ENCODE measurements at places on chromosomes 5 and 9. TPM values are rescaled to one million over a fixed set of nuclear protein-coding genes. Genes with fewer than 3 reads are reported as not detected.

GRCh38 chr5:124459984-124460383 is 286.5 kb downstream of the ZNF608 start:
- H3K4me3 ChIP-seq: no peak overlapping the region
- H3K27ac ChIP-seq: no peak overlapping the region
- H3K4me1 ChIP-seq: no peaks in the 10 kb centered on the region

DNA sequence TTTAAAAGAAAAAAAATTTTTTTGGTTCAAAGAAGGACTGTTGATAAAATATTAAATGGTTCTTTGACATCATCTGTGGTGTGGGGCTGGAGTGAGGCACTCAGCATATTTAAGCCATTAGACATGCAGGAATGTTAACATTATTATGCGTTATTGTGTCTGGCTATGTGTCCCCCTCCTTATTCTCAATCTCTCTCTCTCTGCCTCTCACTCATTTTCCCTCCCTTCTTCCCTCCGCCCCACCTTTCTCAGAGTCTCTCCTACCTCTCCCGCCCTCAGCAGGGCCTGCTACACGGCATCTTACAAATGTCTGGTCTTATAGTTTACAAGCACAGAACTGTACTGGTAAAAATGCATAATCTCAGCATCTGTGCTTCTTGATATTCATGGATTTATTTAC is 287.8 kb upstream of the TMEM161B start:
- no peak overlapping the region for H3K4me3 ChIP-seq
- no peak for DNase-seq
- no peak overlapping the region for H3K27ac ChIP-seq

- no peak overlapping the region for H3K27ac ChIP-seq
- no peak overlapping the region for H3K4me3 ChIP-seq
Measured at GRCh38 chr9:29769019-29769418, 2195.7 kb upstream of the C9orf72 start.

DNA sequence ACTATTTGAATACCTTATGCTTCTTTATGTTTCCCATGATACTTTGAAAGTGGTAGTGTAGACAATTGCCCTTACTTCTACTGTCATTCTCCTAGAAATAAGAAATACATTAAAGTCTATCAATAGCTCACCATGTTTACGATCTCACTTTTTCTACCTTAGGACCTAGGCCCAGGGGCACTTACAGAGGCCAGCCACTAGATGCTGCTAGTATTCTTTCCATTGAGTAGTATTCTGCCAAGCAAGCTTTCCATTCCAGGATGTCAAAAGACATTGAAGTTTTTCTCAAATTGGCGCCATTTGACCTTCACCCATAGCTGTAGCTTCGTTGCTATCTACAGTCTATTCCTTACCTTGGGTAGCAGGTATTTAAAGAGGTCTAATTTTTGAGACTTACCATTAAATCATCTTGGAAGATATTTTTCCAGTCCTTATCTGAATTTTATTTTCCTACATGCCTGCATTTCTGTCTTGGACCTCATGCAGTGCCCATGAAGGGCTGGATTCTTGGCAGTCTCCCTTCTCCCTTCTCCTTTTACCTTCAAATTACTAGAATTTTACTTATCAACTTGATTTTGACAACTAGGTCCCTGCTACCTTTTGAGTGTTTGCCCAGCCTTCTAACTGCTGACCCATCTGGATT is 246.0 kb upstream of the NUDT12 start:
- no peaks in the 10 kb centered on the region for H3K36me3 ChIP-seq
- no peak overlapping the region for H3K4me3 ChIP-seq
- no peak overlapping the region for H3K27ac ChIP-seq
- no peaks in the 10 kb centered on the region for H3K4me1 ChIP-seq
- no peaks in the 10 kb centered on the region for H3K27me3 ChIP-seq

DNA sequence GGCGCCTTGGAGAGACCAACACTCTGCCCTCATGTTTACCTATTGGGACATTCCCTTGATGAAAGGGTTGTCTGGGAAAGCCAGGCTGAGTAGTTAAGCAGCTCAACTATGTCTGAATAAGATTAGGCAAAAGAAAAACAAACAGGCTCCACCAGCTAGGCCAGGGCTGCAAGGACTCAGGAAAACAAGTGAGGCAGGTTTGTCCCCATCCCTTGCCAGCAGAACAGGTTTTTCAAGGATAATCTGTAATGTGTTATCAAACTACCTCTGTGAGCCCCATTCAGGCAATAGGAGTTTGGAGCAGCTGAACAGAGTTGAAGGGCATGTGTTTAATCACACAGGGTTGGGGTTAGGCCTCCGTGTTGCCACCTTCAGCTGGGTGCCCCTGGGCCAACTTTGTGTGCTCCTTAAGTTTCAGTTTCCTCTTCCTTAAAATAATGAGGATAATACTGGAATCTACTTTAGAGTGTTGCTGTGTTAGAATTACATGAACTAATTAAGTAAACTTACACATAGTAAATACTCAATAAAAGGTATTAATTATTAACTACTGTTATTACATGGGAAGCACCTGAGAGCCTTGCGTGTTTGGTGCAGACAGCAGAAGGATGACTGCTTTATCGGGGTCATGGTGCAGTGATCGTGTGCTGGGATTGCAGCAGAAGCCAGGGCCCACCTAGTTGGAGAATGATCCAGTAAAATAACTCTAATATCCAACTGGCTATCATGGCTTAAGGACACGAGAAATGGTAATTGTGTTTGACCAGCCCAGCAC is 72.1 kb upstream of the ATP10B start:
- H3K36me3 ChIP-seq: no peaks in the 10 kb centered on the region
- no peaks in the 10 kb centered on the region for H3K27me3 ChIP-seq
- H3K27ac ChIP-seq: no peak overlapping the region
- no peak for DNase-seq

DNA sequence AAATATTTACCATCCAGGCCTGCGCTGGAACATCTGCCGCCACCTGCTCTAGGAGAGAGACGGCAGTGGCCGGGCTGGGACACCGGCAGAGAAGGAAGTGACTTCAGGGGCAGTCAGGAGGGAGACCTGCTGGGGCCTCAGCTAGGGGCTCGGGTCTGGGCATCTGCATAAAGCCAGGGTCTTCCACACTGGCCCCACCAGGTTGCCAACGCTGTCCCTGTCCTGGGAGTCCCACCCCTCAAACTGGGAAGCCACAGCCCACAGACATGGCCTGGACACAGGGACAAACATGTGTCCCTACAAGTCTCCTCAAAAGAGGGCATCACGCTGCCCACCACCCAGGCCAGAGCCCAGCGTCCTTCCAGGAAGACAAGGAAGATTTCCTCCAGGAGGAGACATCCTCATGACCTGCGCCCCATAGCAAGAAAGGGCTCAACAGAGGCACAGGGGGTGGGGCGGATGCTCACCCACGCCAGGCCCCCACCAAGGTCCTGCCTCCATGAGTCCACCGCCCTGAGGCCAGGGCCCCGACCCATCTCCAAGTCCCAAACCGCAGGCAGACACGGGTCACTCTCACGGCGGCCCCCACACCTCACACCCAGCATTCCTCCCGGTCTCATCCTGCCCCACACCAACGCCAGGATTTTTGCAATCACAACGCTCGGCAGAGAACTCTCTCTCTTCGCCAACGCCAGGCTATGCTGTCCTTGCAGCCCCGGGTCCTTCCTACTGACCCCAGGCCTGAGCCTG is 9.0 kb downstream of the VAV2 start:
- H3K27ac ChIP-seq: no peak overlapping the region
- no peak for DNase-seq
- no peaks in the 10 kb centered on the region for H3K36me3 ChIP-seq

Gene ABCA1
- 0.56 TPM for total RNA-seq

Gene PRR16
- total RNA-seq: not detected

Gene PCDH1
- total RNA-seq: 0.17 TPM
